ENCODE measurements at places on chromosomes 11 and 22.

GRCh38 chr11:103543456-103543855 lies 434.2 kb downstream of the DYNC2H1 start:
- peak; percentile 81 for DNase-seq

DNA sequence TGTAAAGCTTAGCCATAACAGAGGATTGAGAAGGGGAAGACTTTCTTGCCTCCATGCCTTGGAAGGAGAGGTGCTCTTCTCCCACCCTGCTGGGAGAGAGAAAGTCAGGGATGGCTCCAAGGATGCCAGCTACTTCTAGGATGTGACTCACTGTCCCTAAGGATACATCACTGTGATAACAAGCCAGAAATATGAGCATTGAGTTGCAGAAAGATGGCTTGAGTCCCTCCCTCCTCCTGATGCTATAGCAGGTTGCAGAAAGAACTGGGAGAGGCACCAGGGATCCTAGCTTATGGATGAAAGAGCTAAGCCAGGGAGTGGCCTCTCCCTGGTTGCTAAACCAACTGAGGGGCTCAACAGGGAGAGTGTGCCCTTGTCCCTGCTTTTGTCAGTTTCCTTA lies 27.8 kb upstream of the FJX1 start:
- DNase-seq, result no peak

DNA sequence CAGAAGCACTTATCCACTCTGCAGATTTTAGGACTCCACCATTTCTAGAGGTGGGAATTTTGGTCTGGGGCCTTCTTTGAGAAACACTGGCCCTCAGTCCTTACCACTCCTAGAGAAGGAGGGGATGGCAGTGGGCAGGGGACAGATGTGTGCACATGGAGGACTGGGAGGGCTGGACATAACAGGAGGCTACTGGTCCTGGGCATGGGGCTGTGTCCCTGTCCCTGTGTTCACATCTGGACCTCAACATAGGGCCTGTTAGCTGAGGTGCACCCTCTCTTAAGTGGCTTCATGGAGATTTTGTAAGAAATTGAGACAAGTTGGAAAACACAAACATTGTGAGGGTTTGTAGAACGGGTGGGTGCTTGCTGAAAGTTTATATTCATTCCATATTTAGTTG lies 103.4 kb downstream of the ATXN10 start:
- DNase-seq, result no peak

- DNase-seq, result no peak
Observed at GRCh38 chr11:74077193-74077592, 68.3 kb upstream of the UCP3 start.

DNA sequence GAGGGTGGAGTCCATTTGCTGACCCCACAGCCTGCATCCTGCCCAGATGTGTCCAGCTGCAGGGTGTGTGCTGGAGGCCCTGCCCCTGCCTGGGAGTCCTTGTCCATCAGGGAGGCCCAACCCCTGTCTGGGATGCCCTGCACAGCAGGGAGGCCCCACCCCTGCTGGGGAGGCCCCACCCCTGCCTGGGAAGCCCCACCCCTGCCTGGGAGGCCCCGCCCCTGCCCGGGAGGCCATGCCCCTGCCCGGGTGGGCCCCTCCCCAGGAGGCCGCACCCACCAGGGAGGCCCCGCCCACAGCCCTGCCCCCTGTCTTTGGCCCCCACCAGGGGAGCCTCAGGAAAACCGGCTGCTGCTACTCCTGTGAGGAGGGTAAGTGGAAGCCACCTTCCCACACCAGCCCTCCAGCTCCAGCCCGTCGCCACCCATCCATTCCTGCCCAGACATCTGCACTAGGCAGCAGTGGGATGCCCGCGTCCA lies 37.2 kb downstream of the MUC5B start:
- no peak for DNase-seq

- DNase-seq, result no peak
Observed at GRCh38 chr11:44316659-44317240, 6.8 kb upstream of the ALX4 start.

- DNase-seq, result no peak
Observed at GRCh38 chr11:66287211-66287888, 1.6 kb downstream of the YIF1A start.

GRCh38 chr22:48950151-48950915 lies 877.3 kb downstream of the BRD1 start:
- peak; percentile 78 for DNase-seq

- no peak for DNase-seq
Observed at GRCh38 chr22:36764641-36765040, 11.3 kb downstream of the IFT27 start.

GRCh38 chr11:47495011-47495855 lies 46.3 kb upstream of the RAPSN start:
- no peak for DNase-seq

- no peak for DNase-seq
Observed at GRCh38 chr22:23197836-23198235, 17.5 kb downstream of the BCR start.

DNA sequence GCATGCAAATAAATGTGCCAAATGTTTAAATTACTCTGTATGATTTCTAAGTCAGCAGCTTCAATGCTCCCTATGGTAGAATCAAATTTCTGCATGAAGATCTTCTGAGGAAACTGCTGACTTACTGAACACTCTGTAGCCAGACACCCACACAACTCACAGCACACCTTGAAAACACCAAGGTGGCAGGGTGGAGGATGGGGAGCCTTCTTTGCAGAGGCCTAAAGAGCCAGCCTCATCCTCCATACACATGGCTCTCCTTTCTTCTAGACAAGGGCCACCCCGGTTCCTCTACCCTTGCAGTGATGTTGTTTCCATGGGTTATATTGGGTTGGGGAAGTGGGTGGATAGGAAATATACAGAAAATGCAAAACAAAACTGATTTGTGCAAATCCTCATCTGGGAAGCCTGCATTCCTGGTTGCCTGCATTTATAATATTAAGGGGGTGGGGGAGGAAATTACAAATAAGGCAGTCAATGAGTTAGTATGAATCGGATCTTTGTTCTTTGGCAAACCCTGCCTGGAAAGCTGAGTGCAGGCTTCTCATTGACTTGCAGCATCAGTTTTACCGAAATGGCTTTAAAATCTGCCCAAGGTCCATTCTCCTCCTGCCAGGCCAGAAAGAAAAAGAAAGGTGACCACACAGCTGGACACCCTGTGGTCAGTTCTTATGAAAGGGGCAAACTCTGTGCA lies 15.8 kb upstream of the ETS1 start:
- DNase-seq, result no peak

- DNase-seq, result no peak
Observed at GRCh38 chr11:19753451-19754106, 40.9 kb downstream of the NAV2 start.

GRCh38 chr22:24433828-24434470 lies 6.5 kb downstream of the ADORA2A start:
- DNase-seq, result no peak

DNA sequence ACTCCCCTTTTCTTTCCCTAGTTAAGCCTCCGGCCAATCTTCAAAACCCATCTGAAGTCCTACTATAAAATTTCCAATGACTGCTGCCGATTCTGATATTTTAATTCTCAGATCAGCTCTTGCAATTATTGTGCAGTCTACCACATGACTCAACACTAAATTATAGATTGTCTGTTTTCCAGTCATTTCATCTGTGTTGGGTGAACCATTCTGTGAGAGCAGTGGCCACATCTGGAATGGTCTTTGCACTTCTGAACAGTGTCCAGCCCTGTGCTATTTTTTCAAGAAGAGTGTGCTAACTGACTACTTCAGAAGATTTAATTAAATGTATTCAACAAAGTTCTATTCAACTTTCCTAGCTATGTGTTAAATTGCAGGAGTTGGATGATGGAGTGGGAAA lies 47.2 kb upstream of the MMP7 start:
- no peak for DNase-seq

All from esophagus muscularis mucosa (tissue), 4 donors.